ENCODE measurements at places on chromosomes 2 and 18.

DNA sequence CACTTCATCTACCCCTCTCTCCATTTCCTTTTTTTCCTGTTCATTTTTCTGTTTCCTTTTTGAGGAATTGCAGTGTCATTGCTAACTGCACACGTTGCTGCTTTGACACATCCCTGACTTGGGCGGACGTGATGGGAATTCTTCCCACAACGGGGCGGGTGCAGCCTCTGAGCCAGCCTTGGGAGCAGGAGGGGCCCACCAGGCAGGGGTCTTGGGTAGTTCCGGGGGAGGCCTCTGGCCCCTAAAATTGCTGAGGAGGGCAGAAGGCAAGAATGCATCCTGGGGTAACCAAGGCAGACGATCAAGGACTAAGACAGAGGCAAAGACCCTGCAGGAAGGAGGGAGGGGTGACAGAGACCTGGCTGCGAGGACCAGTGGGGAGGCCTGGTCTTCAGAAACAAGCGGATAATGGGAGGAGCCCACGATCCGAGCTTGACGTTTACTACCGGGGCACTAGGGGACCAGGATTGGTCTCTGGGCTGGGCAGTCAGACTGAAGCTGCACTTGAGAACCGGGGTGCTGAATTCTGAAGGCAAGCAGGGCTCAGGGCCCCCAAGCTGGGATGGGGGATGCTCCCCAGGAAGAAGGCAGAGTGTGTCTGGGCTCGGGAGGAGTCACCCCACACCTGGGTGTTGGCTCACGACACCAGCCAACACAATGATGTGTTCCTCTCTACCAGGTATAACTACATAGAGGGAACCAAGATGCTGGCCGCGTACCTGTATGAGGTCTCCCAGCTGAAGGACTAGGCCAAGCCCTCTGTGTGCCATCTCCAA lies 14.8 kb upstream of the CNDP1 start:
- DNase-seq: no peak

GRCh38 chr2:197163712-197164140 lies 146.9 kb downstream of the ANKRD44 start:
- DNase-seq: no peak

DNA sequence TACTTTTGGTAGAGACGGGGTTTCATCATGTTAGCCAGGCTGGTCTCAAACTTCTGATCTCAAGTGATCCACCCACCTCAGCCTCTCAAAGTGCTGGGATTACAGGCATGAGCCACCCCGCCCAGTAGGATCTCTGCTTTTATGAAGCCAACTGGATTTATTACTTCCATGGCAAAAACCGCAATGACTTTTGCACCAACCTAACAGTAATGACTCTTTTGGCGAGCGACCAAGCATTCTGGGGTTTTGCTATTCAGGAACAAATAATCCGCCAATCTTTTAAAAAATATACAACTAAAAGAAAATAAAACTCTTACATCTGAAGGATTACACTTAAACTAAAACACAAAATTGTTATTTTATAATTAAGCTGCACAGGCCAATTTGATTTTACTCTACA lies 260.6 kb downstream of the ZEB2 start:
- DNase-seq: no peak

DNA sequence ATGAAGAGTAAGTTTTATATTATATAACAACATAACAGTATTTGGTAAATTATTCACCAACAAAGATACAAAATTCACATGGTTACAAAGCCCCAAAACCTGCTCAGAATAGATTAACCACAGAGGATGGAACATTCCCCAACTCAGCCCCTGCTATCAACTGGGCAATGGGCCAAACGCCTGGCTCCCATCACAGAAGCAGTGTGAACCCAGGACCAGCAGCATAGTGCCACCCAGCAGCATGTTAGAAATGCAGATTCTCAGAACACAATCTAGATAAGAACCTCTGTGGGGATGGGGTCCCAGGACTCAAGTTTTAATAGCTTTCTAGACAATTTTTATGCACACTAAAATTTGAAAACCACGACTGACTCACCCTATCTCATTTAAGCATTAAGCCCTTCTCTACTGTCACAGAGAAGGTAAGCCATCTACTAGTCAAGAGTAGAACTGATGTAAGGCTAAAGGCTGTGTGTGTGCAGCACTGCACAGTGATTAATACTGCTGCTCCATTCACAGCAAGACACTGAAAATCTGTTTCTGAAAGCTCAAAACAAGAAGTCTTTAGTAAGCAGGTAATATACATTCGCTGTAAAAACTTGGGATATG lies 15.2 kb downstream of the AFG3L2 start:
- DNase-seq: no peak

DNA sequence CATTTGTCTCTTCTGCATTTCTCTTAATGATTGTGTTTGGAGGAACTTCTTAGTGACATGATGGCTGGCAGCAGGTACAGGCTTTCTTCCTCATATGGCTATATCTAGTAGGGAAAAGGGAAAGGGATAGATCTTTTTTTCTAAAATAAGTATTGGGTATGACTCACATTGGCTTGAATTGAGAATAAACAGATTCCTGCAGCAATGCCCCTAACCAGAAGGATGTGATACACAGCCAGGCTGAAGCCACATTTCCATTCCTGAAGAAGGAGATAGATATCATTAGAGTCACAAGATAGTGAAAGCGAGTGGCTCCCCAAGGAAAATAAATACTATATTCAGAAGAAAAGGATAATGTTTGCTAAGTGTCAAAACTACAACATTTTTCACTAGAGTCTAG lies 61.1 kb downstream of the VWC2L start:
- DNase-seq: no peak

DNA sequence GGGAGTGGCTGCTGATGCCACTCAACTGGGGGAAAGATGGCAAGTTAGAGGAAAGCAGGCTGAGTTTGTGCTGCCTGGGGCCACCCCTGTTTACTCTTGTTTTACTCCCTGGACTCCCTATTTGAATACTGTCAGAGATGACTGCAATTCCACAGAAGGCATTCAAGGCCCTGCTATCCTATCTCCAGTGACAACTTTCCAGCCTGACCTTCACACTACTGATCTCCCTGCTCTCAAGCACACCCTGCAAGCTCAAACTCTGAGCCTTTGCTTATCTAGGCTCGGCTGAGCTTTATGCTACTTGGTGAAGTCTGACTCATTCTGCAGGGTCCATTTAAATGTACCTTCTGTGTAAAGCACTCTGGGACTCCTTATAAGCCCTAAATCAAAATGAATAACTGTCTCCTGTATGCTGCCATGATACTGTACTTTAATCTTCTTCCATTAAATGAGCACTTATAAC lies 39.3 kb upstream of the DSG1 start:
- no peak for DNase-seq

GRCh38 chr18:55432307-55433040 lies 155.5 kb downstream of the TCF4 start:
- DNase-seq: no peak

DNA sequence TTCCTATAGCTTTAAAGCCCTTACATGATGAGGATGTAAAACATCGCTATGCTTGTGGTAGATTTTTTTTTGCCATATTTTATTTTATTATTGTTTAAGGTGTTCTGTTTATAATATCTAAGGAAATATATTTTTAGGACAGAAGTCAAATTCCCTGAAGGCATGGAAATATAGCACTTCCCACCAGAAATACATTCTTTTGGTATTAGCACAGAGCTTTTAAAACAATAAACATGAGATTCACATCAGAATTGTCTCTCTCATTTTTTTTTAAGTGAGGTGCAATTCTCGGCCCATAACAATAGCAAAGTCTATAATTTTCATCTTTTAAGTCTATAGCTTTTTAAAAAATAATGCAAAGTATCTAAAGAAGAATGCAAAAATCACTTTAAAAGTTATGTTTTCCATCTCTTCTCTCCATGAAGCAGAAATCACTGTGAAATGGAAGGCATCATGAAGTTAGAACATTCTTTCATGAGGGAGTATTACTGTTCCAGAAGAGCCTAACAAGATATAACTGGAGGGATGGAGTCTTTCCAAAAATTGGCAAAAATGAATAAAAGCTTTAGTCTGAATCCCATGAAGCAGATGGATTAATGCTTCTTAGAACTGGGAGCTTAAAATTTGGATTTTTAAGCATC lies 283.6 kb upstream of the TRIB2 start:
- DNase-seq: no peak

- DNase-seq: no peak
Measured at GRCh38 chr18:9991011-9992000, 77.5 kb downstream of the VAPA start.

DNA sequence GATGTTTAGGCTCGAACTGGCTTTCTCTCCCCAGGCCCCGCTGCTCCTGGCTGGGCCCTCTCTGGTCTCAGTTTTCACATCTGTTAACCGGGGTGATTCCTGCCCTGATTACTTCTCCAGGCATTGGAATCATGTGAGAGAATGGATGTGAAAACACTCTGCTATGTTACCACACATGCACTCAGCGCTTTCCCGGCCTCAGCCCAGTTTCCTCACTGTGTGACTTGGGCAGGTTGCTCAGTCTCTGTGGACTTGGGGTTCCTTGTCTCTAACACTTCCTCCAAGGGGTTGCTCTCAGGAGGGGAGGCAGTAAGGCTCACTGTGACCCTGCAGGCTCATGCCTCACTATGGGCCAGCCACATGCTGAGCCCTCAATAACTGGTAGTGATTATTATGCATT lies 230.4 kb upstream of the HS6ST1 start:
- no peak for DNase-seq

GRCh38 chr18:8842506-8842905 lies 137.2 kb downstream of the MTCL1 start:
- no peak for DNase-seq

DNA sequence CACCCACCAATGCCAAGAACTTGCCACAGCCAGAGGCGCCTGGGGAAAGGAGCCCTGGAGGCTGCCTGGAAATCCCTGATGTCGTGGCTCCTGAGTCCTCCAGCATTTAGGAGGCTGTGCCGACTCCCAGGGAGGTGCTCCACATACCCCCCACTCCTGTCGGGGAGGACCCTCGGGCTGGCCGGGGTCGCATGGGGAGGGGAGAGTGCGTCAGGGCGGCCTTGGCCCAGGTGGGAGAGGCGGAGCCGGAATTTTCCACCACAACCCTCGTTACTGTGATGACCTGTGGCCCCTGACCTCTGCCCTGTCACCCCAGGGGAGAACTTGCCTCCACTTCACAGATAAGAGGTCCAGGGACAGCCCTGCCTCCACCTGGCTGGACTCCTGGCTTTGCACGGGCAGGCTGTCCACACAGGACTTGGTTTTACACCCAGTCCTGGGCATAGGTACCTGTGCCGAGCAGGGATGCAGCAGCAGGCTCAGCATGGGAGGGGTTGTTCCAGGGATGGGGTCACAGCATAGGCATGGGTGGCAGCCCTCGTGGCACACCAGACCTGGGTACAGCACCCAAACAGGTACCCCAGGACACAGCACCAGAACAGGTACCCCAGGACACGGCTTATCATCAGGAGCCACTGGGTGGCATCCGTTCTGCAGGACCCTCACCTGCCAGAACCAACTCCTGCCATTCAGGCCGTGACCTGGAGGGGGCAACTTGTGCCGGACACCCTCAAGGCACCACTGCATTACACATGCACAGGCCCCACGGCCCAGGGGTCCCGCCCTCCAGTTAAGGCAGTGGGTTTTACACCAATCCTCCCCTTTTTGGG lies 12.3 kb upstream of the AGXT start:
- no peak for DNase-seq

- no peak for DNase-seq
Measured at GRCh38 chr18:63977040-63977439, 7.2 kb downstream of the SERPINB8 start.

DNA sequence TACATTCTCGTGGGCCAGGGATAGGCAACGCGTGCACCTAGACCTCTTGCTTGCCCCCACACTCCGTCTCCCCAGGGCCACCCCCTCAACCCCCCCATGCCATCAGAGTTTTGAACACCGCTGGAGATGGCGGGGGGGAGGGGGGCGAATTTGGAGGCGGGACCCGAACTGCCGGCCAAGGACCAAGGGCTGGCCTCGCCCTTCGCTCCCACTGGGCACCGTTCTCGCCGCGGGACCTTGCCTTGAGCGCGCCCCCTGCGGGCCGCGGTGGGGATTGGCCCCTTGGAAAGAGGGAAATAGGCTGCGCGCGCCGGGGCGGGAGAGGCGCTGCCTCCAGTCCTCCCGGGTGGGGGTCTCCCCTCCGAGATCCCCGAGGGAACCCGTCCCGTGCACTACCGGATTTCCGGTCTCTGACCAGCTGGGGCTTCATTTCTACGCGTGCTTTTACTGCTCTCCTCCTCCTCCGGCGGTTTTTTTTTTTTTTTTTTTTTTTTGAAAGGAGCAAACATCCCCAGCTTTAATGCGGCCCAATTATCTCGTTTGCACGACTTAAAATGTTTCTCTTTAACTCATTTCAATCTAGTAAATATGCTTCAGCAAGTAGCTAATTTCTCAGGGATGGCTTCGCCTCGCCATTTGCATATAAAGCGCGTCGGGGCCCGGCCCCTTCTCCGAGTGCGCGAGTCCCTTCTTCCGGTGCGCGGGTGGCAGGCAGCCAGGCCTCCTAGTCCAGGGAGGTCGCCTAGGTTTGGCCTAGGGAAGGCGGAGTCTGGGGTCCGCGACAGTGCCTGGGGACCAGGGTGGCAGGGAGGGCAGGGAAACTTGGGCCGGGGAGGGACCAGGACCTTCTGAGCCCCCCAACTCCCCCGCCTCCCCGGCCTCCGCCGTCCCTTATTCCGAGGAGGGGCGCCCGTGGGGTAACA lies 10.0 kb upstream of the GBX2 start:
- no peak for DNase-seq

DNA sequence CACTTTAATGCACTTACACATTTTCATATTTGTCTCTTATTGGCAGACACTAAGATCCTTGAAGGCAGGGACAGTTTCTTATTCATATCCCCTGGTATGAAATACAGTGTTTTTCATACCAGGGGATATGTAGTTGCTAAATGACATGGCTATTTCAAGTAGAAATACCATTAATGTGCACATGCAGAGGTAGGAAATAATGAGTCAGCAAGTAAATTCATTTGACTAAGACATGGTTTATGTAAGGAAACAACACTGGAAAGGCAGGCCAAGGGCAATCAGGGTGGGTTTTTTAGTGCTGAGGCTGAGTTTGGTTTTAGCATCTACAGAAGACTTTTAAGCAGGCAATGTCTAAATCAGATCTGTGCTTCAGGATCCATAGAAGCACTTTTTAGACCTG lies 155.9 kb downstream of the WDPCP start:
- no peak for DNase-seq

DNA sequence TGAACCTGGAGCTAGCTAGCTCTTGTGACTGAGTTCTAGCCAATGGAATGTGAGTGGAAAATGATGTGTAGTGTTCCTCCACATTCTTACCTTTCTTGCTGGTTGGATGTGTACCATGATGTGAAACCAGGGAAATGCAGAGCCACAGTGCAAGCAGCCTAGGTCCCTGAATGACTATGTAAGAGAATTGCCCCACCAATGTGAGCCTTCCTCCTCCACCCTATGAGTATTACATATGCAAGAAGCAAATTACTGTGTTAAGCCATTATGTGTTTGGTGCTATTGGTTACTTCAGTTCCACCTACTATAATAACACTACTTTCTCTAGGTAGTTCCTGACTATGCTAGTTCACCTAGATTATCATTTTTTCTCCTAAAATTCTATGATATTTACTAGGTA lies 39.6 kb downstream of the LCLAT1 start:
- DNase-seq: no peak

Data from stimulated activated CD8-positive, alpha-beta memory T cell treated with anti-CD3 and anti-CD28 coated beads, Interleukin-4, amount 100 ng/mL, for 1 hour (primary cell).